ENCODE measurements at places on chromosomes 13 and 19.

DNA sequence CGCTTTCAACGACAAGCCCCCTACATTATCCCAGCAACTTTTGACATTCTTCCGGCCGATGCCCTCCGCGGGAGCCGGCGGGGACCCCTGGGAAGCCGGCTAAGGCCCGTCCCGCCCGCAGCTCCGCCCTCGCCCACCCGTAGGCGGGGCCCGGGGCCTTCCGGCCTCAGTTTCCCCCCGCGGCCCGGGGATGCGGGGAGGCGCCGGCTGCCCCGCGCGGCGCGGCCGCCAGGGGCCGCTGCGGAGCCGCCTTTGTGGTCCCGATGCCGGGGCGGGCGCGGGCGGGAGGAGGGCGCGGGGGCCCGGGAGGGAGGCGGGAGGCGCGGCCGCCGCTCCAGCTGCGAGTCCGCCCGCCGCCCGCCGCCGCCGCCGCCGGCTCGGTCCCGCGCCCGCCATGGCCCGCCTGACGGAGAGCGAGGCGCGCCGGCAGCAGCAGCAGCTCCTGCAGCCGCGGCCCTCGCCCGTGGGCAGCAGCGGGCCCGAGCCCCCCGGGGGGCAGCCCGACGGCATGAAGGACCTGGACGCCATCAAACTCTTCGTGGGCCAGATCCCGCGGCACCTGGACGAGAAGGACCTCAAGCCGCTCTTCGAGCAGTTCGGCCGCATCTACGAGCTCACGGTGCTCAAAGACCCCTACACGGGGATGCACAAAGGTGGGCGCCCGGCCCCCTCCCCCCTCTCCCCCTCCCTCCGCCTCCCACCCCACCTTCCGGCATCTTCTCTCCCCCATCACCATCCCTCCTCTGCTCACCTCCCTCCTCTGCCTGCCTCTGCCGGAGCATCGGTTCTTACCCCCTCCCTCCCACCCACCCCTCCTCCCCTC, at the start of gene CELF5:
Gene CELF5, plus strand, starts transcription at position 316 of the 823 bp plus-strand sequence. Its CDS starts 79 bp downstream, at position 395.
- DNase-seq: peak; percentile 32

DNA sequence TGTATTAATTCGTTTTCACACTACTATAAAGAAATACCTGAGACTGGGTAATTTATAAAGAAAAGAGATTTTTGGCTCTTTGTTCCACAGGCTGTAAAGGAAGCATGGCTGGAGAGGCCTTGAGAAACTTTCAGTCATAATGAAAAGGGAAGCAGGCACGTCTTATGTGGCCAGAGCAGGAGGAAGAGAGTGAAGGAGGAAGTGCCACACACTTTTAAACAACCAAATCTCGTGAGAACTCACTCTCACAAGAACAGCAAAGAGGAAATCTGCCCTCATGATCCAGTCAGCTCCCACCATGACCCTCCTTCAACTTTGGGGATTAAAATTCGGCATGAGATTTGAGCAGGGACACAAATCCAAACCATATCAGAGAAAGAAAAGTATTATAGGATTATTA, 1255.9 kb upstream of the MIR17HG start:
- no peak for DNase-seq

DNA sequence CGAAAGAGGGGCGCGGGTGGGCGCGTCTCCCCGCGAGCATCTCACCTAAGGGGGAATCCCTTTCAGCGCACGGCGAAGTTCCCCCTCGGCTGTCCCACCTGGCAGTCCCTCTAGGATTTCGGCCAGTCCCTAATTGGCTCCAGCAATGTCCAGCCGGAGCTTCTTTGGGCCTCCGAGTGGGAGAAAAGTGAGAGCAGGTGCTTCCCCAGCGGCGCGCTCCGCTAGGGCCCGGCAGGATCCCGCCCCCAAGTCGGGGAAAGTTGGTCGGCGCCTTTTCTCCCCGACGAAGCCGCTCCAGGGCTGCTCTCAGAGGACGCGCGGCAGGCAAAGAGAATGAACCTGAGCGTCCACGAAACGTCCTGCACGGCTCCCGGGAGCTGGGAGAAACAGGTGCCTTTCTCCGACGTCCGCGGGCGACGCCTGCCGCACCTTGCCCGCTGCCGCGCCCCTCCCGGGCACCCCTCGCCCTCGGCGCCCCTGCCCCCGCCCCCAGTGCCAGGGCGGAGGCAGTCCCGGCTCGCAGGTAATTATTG, 366 bp upstream of the KL start:
- DNase-seq: no peak

GRCh38 chr13:24116131-24116530, 44.4 kb upstream of the SPATA13 start:
- DNase-seq: no peak

GRCh38 chr13:50129706-50130122, 114.5 kb downstream of the KCNRG start:
- DNase-seq: no peak

- peak; percentile 48 for DNase-seq
Observed at GRCh38 chr19:29587518-29587986, 18.5 kb upstream of the POP4 start.

DNA sequence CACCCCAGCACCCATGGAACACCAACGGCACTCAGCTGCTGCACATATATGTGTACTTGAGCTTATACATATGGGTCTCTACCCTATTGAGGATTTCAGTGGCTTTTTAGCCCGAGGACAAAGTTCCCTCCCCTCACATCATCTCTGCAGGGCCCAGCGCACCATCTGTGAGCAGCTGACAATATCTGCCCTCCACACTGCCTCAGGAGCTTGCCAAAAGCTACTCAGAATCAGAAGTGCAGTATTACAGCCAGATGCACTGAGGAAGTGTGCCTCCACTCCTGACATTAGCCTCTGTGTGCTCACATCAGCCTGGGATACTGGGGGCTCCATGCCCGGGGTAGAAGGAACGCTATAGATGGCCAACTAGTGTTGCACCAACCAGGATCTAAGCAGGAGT, 903.9 kb downstream of the UQCRFS1 start:
- DNase-seq: no peak

DNA sequence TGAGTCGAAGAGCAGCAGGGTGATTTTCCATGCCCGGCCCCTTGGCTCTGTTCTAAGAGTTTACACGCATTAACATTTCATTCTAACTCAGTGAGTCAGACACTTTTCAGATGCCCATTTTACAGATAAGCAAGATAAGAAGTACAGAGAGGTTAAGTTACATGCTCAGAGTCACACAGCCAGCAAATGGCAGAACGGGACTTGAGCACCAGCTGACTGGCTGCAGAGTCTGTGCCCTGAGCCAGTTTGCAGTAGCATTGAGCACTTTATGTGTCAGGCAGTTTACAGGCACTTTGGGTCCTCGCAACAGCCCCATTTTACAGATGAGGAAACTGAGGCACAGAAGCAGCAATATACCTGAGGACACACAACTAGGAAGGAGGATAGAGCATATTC, 19.0 kb downstream of the CCDC8 start:
- no peak for DNase-seq

GRCh38 chr13:26956522-26957142, 196.0 kb upstream of the GPR12 start:
- DNase-seq: no peak

GRCh38 chr13:30664689-30665275, 47.1 kb downstream of the USPL1 start:
- no peak for DNase-seq

GRCh38 chr19:10587022-10587838, at the start of gene AP1M2:
Gene AP1M2, minus strand, starts transcription at chr19:10587312. Its CDS starts 81 bp downstream, at chr19:10587231.
- no peak for DNase-seq

DNA sequence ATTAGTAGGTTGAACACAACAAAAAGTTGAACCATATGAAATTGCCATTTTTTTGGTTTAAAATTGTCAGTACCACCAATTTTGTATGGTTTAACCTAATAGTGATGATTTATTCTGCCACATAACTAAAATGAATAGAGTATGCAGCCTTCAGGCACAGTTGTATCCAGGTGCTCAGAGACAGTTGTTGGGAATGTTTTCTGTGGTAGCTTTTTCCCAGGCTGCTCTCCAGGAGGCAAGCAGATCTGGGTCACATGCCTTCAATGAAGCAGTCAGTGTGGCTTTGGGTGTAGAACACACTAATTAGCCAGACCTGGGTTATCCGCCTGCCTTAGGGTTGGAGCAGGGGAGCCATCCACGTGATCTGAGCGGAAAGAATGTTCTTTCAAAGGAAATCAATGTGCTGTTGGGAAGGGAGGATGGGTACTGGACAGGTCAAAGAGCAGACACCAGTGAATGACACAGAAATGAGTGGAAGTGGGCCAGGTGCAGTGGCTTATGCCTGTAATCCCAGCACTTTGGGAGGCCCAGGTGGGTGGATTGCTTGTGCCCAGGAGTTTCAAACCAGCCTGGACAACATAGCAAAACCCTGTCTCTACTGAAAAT, 28.6 kb downstream of the MARK4 start:
- no peak for DNase-seq

- DNase-seq: no peak
Observed at GRCh38 chr19:33175886-33176669, 18.1 kb upstream of the LRP3 start.

DNA sequence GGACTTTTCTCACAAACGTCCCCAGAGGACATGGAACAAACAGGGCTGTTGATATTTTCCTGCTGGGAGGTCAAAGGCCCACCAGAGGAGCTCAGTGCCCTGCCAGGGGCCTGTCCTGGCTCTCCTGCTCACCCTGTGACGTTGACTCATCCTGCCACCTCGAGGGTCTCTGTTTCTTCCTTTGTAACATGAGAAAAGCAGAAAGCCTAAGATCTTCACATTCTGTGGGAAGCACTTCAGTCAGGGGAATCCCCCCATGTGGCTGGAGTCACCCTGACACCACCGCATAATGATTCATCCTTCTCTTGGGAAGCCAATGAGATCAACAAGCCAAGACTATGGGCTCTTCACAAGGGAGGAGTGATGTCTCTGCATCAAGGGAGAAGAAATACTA, 147.9 kb downstream of the KATNAL1 start:
- DNase-seq: no peak

DNA sequence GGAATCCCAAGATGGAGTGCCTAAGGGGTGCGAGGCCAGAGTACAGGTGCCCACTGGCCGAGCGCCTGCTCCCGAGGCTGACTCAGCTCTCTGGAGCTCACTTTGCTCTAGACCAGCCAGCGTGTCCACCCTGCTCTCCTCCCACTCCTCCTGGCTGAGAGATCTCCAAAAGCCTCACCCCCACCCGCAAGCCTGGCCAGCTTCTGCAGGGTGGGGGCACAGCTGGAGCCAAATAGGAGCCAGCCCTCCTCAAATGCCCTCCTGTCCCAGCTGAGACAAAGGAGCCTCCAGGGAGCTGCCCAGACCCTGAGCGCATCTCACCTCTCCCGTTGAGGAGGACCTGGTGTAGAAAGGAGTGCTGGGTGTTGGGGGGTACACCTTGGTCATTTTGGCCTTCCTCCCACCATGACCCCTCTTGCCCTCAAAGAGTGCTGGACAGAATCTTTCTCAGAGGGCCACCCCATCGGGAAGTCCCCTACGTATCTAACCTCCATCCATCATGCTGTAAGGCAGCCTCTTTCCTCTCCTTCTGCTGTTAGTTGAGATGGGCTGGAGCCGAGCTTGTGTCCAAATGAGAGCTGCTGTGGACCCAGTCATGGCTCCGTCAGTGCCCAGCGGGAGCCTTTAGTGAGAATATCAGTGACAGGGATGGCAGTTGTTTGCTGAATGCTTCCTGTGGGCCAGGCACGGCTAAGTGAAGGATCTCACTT, 123.9 kb upstream of the VSTM2B start:
- no peak for DNase-seq

- no peak for DNase-seq
Observed at GRCh38 chr19:35756377-35757230, at the start of gene HSPB6. Gene HSPB6, minus strand, starts transcription at chr19:35757029. Its CDS starts 21 bp downstream, at chr19:35757008.

DNA sequence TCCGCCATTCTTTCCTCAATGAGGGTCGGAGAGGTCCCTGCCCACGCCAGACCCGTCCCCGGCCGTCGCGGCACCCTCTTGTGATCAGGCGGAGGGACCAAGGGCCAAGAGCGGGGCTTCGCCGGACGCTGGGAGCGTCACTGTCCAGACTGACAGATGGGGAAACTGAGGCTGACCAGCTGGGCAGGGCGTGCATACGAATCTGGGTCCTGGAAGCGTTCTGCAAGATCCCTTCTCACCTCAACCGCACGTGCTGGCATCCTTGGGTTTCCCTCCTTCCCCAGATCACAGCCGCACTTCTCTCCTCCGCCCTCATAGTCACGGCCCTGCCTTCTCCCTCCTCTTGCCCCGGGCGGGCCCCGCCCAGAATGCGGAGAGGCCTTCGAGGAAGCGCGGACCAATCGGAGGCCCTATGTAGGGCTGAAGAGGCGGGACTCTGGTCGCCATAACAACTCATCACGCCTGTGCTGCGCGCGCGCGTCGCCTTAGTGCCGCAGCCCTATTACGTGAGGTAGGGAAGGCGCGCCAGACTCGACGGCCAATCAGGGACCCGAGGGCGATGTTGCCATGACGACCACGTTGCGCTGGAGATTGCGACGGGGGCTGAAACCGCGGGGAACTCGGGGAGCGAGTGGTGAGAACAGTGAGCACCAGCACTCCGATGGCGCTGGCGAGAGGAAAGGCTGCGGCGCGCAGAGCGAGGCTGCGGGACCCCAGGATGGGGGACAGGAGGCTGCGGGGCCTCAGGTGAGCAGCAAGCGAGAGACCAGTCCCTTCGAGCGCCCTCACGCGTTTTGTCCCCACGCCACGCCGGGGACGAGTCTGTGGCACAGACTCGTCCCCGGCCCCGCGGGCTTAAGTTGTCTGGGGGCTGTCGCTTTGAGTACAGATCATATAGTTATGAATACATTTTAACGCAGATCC, 5.7 kb downstream of the RNF225 start:
- DNase-seq: peak; percentile 98

DNA sequence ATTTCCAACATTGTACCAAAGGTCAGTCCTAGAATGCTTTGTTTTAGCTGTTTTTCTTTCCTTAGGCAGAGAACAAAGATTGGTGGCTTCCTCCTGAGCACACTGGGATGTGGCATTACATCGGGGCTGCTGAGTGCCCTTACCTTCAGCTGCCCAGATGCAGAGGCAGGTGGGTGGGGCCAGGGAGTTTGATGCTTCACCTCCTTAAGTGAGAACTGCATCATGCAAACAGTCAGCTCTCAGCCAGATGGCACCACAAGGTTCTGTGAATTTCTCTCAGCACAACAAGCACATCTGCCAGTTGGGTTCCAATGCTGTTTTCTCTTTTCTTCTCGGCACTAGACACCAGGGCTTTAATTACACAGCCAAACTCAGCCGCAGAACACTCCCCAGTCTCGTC, 87.4 kb upstream of the UBL3 start:
- no peak for DNase-seq

- no peak for DNase-seq
Observed at GRCh38 chr13:70098669-70099068, 9.0 kb upstream of the ATXN8OS start.

GRCh38 chr13:46317120-46317519, 69.9 kb downstream of the RUBCNL start:
- DNase-seq: no peak

- DNase-seq: no peak
Observed at GRCh38 chr19:28456708-28457320, 756.1 kb downstream of the UQCRFS1 start.

GRCh38 chr13:111623208-111623607, 302.8 kb downstream of the TEX29 start:
- no peak for DNase-seq

- DNase-seq: no peak
Observed at GRCh38 chr13:99258210-99258860, at the start of gene GPR18. Gene GPR18, minus strand, starts transcription at chr13:99258379. Its CDS starts 2,507 bp downstream, at chr13:99255872.
